Daoy (cell line): ENCODE measurements at places on chromosomes 4 and X. TPM values are rescaled to one million over a fixed set of nuclear protein-coding genes. Genes with fewer than 3 reads are reported as not detected.

DNA sequence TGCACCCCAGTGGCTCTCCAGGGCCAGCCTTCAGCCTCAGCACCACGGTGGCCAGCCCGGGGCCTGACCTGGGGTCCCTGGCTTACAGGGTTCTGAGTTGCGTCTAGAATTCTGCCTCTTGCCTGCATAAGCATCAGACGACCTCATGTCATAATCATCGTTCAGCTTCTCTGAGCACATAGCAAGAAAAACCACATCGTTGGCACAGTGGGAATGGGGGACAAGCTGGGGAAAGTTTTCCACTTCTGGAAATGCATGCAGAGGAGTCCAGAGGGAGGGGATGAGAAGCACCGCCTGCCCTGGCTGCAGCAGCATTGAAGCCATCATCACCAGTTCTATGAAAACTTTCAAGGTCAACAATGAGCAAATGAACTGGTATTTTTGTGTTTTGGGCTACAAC, 441.0 kb upstream of the FRG1 start:
- DNase-seq: no peak

DNA sequence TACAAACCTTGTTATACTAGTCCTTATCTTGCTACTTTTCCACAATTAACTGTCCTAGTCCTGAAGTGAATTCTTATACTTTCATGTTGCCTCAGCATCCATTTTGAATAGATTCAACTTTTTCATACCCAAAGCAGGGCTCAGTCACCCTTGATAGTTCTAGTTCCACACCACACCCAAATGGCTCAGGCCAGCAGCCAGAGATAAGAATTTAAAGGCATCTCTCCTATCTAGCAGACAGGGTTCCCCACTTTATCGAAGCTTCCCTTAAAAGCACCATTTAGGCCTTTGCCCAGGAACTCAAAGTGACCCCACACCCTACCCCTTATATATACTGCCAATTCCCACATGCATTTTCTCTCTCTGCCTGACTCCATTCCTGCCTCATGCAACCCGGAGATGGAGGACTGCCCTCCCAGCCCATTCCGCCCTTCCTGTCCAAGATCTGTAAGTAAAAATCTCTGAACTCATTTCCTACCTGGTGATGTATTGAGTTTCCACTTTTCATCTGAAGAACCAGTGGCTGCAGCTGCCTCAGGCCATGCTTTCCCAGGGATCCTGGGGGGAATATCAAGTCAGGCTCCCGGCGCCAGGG, 63.7 kb upstream of the TXK start:
- no peak for DNase-seq

GRCh38 chr4:30717208-30718020, 2.8 kb upstream of the PCDH7 start:
- peak; percentile 12 for DNase-seq

The KIF4A gene
- 53.5 and 59.6 TPM in 2 replicates for total RNA-seq
